ENCODE measurements at places on chromosomes 5 and 9. TPM values are rescaled to one million over a fixed set of nuclear protein-coding genes. Genes with fewer than 3 reads are reported as not detected.

- peaks cover 24% of the 10 kb centered on the region for H3K27me3 ChIP-seq
- peak overlapping the region; percentile 68 for H3K4me3 ChIP-seq
- H3K4me1 ChIP-seq: no peaks in the 10 kb centered on the region
- no peak overlapping the region for H3K27ac ChIP-seq
Observed at GRCh38 chr5:147188200-147189108, 46.4 kb upstream of the STK32A start.

DNA sequence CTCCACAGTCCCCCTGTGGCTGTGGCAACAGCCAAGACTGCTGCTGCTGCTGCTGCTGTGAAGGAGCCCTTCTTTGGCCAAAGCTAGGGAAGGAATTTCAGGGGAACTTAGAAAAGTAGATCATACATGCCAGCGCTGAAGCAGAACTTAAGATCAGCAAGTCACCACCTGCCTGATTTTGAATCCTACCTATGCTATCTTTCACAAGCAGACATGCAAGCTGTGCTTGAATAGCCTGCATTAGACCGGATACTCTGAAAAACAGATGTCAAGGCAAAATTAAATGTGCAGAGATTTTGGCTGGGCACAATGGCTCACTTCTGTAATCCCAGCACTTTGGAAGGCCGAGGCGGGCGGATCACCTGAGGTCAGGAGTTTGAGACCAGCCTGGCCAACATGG, 99.3 kb upstream of the ZNF366 start:
- no peaks in the 10 kb centered on the region for H3K27me3 ChIP-seq
- no peaks in the 10 kb centered on the region for H3K36me3 ChIP-seq
- H3K4me3 ChIP-seq: no peak overlapping the region
- no peak for DNase-seq
- H3K4me1 ChIP-seq: peaks cover 30% of the 10 kb centered on the region

DNA sequence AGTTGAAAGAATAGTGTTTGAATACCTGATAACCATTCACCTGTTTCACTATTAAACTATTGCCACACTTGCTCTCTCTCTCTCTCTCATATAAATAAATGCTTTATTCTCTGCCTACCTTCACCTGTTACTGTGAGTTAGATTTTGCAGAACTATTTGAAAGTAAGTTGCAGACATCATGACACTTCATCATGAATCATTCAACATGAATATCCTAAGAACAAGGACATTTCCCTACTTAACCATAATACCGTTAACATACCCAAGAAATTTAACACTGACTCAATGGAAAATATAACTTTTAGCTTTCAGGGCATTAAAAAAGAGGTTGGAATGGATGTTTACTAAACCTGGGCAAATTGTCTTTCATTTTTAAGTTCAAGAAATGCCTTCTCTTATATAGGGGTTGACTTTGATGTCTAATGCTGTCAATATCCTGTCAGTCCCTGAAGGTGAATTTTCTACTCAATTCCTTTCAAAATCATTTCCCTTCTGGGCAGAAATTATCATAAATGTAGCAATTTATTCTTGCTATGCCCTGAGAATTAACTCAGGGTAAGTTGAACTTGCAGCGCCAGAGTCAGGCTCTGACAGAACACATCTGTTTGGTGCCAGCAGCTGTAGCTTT, 582.6 kb upstream of the TLE4 start:
- H3K36me3 ChIP-seq: no peaks in the 10 kb centered on the region
- no peak overlapping the region for H3K27ac ChIP-seq
- no peak overlapping the region for H3K4me3 ChIP-seq

GRCh38 chr9:129351058-129351641, 173.1 kb upstream of the IER5L start:
- no peaks in the 10 kb centered on the region for H3K36me3 ChIP-seq
- no peaks in the 10 kb centered on the region for H3K4me1 ChIP-seq
- no peaks in the 10 kb centered on the region for H3K27me3 ChIP-seq

MEGF10 gene
- not detected for total RNA-seq

Data from PC-3 (cell line).